ENCODE measurements at places on chromosomes 2 and 18. TPM values are rescaled to one million over a fixed set of nuclear protein-coding genes. Genes with fewer than 3 reads are reported as not detected.

- peak; percentile 59 for DNase-seq
These were observed 20.8 kb upstream of the MGAT5 start for GRCh38 chr2:134232868-134233727.

- DNase-seq = no peak
These were observed 37.7 kb upstream of the MAT2A start for GRCh38 chr2:85501248-85501647.

The PLGLB2 gene
- total RNA-seq = 0.72 TPM

- no peak for DNase-seq
These were observed 184.1 kb downstream of the ACKR3 start for GRCh38 chr2:236753606-236754270.

GRCh38 chr2:16117791-16118610 lies 177.7 kb downstream of the MYCN start:
- no peak for DNase-seq

DNA sequence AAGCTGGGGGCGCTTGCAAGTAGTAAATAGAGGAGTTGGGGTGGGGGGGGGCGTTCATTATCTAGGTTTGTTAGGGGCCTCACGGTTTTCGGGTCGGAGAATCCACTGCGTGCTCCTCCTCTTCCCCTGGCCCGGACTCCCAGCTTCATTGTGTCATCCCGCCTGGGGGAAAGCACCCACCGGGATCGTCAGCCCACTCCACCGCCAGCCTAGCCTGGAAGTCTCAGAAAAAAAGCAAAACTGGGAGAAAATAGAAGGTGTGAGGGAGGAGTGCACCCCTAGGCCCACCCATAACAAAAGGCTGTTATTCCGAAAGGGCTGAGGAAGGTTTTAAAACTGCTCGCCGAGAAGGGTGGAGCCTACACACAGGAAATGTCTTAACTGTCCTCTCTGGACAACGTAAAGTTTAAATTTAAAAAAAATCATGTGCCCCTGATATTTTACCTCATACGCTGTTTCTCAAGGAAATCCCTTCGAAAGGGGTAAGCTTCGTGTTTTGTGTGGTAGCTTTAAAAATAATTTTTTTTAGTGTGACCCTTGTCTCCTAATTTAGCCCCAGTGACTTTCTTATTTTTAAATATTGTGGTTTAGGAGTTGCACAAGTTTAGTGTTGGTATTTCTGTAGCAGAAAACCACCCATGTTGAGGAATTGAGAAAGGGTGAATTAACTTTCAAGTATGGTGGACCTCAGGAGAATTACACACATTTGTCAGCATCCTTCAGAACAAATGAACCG lies 104.2 kb downstream of the SPTBN1 start:
- DNase-seq = peak; percentile 59

The MOGAT1 gene
- not detected for total RNA-seq

The CRYBA2 gene
- not detected for total RNA-seq

The SDC1 gene
- 22.0 TPM for total RNA-seq

The LYG2 gene
- total RNA-seq = not detected

DNA sequence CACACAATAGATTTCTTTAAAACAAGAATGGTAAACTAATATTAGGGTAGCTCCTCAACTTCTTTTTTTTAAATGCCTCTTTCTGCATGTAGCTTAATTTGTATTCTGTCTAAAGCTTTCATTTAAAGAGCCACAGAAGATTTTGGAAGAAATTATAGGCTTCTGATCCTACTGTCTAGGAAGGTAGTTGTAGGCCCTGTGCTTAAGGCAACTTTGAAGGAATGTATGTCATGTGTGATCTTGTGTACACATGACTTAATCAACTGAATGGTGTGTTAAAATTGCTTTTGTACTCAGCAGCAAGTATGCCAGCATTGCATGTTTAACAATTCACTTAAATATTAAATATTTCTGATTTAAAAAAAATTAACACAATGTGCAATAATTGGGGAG lies 51.5 kb upstream of the LYPD6 start:
- no peak for DNase-seq

The TMEFF2 gene
- 1.4 TPM for total RNA-seq

The TRIM43 gene
- not detected for total RNA-seq

DNA sequence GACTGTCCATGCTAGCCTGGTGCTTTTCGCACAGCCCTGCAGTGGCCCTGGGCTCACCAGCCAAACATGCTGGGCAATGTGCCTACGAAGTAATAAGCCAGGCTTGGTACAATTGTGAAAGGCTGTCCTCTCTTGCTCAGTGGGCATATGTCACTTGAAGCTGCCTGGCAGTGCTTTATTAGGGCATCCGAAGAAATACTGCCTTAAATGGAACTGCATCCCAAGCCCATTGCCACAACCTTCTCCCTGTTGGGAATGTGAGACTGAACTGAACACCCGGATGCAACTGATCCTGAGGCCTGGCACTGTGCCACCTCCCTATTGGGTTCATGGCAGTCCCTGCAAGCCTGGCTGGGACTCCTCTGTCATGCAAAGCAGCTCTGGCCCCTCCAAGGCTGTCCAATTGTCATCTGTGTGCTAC lies 15.9 kb downstream of the CAPG start:
- DNase-seq = no peak

DNA sequence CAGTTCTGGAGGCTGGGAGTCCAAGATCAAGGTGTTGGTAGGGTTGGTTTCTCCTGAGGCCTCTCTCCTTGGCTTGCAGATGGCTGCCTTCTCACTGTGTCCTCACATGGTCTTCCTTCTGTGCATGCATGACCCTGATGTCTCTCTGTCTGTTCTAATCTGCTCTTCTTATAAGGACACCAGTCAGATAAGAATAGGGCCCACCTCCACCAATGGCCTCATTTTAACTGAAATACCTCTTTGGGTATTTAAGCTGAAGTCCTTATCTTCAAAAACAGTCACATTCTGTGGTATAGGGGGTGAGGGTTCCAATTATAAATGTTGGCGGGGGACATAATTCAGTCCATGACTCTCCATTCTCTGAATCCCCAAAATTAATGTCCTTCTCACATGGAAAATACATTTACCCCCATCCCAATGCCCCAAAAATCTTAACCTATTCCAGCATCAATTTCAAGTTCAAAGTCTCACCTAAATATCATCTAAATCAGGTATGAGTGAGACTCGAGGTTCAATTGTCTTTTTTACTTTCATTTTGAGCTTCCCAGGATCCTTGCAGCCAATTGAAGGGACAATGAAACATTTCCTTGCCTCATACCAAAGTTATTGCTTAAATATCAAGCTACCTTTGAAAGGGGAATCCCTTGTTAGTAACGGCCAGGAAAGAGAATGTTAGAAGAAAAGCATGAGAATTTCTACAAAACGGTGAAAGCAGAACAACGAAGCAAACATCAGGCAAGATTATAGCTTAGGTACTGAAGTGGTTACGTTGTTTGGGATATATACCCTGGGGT lies 20.6 kb upstream of the CNOT11 start:
- DNase-seq = no peak

DNA sequence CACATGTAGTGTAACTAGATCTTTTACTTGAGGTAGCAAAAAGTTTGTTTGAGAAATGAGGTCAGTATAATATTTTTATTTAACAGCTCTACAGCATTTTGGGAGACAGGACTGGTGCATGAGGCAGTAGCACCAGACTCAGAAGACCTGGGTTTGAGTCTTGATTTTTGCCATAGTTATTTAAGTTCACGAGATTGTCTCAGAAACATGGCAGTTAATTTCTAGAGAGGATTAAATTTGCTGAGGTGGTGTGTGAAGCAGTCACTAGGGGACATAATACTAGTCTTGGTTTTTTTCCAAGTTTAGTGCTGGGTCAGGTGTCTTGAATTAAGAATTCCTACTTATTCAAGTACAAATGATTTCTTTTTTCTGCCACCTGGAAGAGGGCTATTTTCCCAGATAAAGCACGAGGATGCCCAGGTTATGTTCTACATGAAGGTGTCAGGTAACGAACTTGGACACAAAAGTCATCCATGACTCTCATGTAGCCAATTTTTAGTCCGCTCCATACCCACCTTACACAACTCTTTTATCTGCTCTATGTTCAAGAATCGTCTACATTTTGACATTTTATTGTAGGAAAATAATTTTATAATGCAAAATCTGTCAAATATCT lies 1.4 kb downstream of the MARCHF7 start:
- peak; percentile 54 for DNase-seq

DNA sequence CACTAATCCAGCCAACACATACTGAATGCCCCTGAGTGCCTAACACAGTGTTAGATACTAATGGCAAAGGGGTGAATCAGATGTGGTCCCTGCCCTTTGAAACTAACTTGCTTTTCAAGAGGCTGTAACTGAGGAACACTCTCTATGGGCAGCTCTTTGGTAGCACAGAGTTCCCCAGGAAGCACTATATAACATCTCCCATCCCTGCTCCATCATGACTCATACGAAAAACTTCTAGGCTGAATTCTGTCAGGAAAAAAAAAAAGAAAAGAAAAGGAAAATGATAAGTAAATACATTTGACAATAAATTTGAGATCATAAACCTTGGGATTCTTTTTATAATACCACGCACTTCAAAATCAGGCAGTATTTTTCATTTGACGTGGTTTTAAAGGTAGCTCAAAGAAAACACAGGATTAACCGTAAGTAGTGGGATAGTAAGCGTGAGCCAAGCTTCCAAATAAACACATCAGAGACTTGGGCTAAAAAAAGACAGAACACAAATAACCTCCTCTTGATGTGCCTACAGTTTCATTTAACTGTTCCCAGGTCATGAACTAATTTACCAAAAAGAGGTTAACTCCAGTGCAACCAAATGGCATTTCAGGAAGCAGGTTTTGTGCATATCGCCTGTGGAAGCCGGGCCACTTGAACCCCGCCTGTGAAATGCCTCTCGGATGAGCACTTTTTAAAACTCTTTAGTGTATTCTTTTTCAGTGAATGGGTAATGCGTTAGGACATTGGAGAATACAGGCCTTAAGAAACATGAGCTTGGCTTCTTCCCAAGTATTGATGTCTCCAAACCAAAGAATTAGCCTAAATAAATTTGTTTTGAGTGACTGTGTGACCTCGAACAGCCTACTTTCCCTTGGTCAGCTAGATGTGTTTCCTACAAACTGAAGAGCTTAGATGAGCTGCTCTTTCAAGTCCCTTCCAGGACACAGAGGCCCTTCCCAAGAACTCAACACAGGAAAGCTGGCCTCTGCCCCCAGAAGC lies 42.0 kb downstream of the RDH14 start:
- DNase-seq = peak; percentile 63

DNA sequence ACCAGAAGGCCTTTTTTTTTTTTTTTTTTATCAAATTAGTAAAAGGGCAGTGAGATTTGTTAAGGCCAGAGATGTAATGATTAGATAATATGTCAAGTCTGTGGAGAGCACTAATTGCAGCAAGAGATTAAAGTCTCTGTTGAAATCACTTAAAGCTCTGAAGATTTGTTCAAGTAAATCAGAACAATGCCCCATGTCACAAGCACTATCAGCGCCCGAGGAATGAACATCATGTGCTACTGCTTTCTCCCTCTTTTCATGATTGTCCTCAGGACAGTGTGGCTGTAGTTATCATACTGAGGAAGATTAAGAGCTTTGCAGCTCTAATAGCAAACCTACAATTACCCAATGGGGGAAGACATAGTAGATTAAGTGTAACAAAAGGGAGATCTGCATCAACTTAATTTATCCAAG lies 71.1 kb downstream of the TDRD15 start:
- DNase-seq = no peak

GRCh38 chr2:178187861-178188260 lies 6.5 kb upstream of the OSBPL6 start:
- no peak for DNase-seq

The MARCO gene
- not detected for total RNA-seq

DNA sequence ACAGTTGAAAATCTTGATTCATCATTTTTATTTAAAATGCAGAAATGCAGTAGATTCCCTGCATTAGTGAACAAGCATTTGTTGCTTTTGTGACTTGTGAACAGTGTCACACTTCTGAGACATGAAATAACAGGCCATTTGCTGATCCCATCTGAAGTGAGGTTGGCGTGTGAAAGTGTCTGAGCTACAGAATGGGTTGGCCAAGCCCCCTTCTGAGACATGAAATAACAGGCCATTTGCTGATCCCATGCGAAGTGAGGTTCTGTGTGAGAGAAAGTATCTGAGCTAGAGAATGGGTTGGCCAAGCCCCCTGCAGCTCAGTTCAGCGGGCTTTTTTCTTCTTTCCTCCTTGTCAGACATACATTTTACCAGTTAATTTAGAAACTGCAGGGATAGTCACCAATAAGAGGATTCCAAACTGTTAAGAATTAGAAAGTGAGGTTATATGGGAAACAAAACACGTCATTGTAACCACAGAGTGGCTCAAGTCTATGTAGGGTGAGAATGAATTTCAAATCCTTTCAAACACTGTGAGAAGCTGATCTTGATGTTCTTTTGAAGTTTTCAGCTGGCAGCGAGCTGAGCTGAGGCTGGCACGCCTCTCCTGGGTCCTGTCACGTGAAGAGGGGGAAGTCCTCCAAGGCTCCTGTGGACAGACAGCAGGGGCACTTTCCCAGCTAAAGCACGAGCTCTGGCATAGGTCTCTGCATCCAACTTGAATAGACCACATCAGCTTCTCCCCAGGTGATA lies 339.2 kb upstream of the SALL3 start:
- DNase-seq = no peak

The KCNS3 gene
- 5.3 TPM for total RNA-seq

The SCG2 gene
- total RNA-seq = 0.56 TPM

GRCh38 chr2:199775267-199775666 lies 75.7 kb downstream of the FTCDNL1 start:
- DNase-seq = no peak

The ZNF521 gene
- total RNA-seq = 44.7 TPM

The SPATA3 gene
- not detected for total RNA-seq

The UBE2E3 gene
- total RNA-seq = 106 TPM

DNA sequence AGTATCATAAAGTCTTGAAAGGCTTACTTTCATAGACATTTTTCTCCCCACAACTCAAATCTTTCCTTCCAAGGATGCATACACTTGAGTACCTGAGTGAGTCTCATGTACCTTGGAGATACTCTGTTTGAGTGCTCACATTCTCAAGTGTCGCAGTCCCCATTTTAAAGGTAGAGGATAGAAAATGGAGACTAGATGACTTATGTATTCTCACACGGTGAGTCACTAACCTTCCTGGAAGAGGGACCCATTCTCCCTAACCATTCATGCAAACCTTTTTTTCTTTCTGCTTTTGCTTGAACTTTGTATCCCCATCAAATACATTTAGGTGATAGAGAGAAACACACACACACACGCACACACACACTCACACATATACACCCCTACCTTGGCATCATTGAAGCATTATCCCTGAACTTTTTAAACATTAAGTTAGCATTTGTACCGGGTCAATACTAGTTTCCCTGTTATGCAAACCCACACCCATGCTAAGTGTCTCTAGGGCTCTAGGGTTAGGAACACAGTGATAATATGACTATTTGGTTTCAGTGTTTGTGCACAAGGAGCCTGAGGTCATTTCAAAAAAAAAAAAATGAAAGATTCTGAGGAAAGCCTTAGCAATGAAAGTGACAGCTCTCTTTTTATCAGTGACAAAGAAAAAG lies 236.2 kb downstream of the IKZF2 start:
- DNase-seq = peak; percentile 34

DNA sequence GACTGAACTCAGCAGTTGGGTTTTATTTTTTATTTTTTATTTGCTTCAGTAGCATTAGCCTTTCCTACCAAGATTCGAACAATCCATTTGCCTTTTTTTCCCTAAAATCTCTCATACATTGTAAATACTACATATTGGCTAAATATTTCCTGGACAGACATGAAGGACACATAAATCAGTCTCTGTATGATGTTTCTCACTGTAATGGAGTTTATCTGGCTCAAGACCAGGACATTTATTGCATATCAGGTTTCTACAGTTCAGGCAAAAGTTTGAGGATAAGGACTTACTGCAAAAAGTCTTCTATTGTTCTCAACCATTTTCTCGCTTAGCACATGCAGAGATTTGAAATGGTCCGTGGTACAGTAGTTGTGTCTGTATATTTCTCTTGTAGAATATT lies 3.3 kb downstream of the CLUL1 start:
- DNase-seq = no peak

All from IMR-90 (cell line).